NCI-H446 (cell line): ENCODE measurements at places on chromosomes 7 and 10.

- DNase-seq, result no peak
These were observed 16.0 kb upstream of the PPIF start for GRCh38 chr10:79331226-79331625.

DNA sequence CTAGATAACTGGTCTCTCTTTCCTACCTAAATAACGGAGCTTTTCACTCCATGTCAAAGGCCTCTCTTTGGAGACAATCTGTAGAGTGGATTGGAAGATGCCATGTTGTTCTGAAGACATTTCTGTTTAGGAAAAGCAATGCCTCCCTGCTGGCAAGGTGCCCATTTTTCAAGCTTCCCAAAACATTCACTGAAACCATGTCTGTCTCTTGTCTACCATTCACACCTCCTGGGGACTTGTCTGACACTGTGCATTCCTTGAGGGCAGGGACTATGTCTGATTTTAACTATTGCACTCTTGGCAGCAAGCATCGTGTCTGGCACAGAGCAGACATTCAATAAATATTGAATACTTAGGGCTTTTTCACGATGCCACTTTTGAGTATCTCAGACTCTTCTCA, 528.9 kb upstream of the NRP1 start:
- no peak for DNase-seq

- DNase-seq, result no peak
These were observed 23.3 kb upstream of the CELF2 start for GRCh38 chr10:10994360-10994759.

DNA sequence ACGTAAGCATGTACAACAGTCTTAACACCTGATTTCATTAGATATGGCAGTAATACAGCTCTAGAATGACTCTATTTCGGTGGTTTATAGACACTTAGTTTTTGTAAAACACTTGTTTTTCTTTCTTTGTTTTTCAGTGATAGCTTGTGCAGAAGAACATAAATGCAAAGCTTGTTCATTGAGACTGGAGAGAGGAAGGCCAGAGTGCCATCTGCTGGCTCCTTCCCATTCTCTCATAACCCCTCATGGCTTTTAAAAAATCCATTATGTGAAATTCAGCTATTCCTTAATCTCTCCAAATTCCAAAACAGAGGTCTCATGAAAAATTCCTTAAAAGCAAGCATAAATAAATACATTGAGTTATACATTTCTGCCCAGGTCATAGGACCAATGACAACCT, 76.3 kb downstream of the CACNB2 start:
- DNase-seq, result no peak

DNA sequence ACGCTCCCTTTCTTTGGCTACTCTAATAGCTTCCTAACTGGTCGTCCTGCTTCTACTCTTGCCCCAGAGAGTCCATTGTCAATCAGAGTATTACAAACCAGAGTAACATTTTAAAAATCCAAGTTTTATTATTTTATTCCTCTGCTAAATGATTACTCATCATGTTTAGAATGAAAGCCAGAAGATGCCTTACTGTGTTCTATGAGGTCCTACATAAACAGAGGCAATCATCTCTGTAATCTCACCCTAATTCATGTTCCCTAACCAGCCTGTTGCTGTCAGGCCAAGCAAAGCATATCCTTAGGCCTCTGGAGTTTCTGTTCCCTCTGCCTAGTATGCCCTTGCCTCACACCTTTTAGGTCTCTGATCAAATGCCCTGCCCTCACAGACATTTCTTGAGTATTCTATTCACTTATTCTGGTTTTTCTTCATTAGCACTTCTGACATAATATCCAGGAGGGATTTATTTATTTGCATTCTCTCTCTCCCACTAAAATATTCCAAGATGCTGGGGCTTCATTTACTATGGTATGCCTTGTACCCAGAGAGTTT, 497.5 kb downstream of the PHTF2 start:
- no peak for DNase-seq

- DNase-seq, result no peak
These were observed 40.7 kb upstream of the TNS3 start for GRCh38 chr7:47622586-47622945.

DNA sequence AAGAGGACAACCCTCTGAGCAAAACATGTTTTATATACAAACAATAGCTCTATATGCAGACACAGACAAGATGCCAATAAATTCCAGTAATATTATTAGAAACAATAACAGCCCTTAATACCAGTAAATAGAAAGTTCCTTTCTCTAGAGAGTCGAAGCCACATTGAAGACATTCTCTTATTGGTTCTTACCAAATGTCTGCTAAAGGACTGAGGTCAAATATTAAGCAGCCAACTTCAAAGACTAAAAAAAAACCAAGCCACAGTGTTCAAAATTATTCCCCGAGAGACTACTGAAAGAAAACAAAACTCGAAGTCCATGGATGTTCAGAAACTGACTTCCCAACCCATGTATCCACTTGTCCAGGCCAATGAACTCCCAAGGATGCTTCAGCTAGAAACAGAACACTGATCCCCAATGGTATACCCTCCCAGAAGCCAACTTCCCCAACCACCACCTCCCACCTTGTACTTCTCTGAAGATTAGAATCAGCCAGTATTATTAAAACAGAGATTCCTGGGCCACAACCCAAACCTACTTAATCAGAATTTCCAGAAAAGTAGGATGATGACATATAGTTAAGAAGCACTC, 51.9 kb downstream of the FAM13C start:
- DNase-seq, result no peak

DNA sequence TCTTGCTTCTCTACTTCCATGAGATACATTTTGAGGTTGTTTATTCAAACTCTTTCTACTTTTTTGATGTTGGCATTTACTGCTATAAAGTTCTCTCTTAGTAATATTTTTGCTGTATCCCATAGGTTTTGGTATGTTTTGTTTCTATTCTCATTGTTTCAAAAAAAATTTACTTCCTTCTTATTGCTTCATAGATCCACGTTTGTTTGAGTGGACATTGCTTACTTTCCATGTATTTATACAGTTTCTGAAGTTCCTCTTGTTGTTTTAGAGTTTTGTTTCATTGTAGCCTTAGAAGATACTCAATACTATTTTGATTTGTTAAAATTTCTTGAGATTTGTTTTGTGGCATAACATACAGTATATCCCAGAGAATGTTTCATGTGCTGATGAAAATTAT, 13.7 kb downstream of the TAS2R40 start:
- no peak for DNase-seq

- no peak for DNase-seq
These were observed 30.2 kb downstream of the MET start for GRCh38 chr7:116702046-116702785.

- DNase-seq, result no peak
These were observed 130.2 kb downstream of the VIPR2 start for GRCh38 chr7:159014297-159015062.

- DNase-seq, result no peak
These were observed 177.6 kb downstream of the VTI1A start for GRCh38 chr10:112624546-112625048.

DNA sequence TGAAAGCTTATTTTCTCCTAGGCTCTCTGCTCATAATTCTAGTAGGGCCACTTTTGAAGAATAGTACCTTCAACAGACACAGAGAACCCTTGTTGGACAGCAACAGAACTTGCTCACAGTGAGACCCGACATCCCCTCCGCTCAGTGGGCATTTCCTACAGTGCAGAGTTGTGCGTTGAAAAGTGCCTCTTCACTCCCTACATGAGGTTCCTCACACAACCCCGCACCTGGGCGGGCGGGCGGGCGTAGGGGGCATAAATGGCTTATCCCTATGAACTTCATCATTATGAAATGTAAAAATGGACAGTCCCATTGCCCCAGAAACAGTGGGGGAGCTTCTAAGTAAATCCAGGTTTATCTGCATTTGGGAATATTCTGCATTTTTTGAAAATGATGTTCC, 174.9 kb downstream of the MGMT start:
- no peak for DNase-seq

- DNase-seq, result no peak
These were observed 255.5 kb downstream of the CALN1 start for GRCh38 chr7:72156671-72157070.

- DNase-seq, result no peak
These were observed 239.0 kb downstream of the INHBA start for GRCh38 chr7:41463770-41464470.

DNA sequence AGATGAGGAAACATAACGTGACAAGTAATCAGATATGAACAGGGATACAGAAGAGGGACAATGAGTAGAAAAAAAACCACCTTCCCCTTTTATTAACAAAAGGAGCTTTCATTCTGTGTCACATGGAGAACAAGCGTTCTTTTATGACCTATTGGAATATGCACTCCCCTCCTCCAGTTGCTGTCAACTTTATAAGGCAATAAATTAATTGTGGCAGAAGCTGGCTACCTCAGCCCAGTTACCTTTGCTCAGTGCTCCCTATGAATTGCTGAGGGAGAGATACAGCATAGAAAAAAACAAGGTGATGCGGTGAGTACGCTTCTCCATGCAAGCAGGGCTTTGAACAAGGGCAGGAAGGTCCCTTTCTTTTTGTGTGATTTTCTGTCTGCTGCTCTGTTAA, at the start of gene MGAM2:
TSS of gene MGAM2 (plus strand) at position 220 of the 400 bp plus-strand sequence. CDS start 5,156 bp downstream, outside the sequence.
- DNase-seq, result no peak

DNA sequence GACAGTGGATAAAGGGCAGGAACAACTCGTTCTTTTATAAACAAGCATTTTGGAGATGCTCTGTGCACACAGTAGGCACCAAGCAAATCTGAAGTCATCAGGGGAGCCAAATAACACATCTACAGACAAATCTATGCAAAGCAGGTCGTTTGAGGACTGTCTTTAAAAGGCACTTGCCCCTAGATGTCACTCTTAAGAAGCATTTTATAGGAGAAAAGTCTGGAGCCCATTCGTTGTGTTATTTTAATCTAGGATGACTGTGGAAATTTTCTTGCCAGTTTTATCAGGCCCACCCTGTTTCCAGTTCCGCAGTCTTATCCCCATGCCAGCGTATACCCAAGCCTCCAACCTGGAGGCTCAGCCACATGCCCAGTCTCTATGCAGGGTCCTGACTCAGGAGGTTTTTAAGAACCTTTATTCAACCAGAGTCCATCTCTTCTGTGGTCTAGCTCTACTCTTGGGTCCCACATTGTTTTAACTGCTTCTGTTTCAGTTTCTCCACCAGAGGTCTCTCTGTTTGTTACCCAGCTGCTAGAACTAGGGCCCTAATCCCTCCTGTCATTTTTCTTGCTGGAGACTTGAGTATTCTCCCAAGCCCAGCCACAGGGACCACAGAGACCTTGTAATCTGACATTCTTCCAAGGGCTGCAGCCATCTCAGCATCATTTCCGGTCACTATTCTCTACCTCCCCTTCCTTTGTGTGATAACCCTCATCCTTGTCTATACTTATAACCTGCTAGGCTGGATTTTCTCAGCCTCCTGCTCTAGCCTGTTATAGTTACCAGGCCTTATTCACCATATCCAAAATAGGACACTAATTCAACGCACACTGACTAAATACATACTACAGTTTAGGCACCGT, 26.7 kb downstream of the PIK3CG start:
- peak; percentile 3 for DNase-seq

- peak; percentile 22 for DNase-seq
These were observed 38.0 kb upstream of the CACNA2D1 start for GRCh38 chr7:82481499-82482097.

DNA sequence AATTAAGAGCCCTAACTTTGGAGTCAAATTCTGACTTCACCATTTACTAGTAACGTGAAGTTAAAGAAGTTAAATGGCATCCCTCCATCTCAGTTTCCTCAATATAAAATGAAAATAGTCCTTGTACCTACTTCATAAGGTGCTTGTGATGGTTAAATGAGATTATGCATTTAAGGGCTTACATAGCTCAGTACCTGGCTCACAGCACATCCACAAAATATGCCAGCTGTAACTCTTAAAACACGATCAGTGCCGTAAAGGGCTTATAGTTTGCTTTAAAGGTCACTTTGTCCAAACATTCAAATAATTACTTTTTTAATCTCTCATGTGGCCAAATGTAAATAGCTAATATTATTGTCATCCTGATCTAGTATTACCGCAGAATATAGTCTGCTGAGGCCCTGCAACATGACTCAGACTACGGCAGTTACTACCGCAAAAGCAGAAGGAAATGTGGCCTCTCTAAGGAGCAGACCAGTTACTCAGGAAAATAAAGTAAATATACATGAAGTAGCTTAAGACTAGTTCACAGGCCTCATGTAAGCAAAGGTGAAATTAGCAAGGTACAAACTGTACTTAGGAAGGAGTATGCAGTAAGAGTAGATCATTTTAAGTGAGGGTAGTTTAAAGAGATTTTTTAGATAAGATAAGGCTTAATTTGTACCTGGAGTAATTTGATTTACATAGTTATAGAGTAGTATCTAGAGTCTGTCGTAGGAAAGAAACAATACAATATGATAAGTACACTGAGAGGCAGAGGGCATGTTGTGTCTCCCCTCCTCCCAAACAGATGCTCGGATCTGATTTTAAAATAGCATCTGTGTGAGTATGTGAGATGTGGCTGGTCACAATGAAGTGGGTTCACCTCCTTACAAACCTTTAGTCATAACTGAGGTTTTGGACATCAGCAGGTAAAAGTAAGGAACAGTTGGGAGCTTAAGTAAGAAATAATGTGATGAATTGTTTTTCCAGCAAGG, 13.1 kb downstream of the CASP2 start:
- DNase-seq, result no peak

DNA sequence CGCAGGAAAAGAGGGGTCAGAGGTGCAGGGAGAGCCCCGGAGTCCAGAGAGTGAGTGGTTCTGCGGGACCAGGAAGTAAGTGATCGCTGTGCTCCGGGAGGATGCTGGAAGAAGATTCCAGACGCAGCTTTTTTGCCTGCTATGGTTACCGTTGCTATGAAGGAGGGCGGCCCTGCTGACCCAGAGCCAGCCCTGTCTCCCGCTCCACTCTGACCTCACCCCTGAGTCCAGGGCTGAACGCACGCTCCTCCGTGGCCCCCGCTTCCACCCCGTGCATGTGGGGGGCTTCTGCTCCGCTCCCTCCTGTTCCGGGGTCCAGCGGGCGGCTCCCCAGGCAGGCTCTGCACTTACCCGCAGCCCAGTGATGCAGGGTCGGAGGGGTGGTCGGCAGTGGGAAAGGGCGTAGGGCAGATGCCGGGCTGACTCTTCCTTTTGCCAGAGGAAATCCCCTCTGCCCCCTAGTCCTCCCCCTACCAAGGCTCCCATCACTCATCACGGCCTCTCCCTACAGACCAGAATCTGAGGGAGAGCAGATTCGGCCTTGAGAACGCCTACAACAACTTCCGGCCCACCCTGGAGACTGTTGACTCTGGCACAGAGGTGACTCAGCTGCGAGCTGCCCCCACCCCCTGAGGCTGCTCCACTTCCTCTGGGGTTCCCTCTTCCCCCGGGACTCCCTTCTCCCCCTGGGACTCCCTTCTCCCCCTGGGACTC, 2.7 kb upstream of the MUC17 start:
- DNase-seq, result no peak
